ENCODE measurements at places on chromosomes 5 and 9.

DNA sequence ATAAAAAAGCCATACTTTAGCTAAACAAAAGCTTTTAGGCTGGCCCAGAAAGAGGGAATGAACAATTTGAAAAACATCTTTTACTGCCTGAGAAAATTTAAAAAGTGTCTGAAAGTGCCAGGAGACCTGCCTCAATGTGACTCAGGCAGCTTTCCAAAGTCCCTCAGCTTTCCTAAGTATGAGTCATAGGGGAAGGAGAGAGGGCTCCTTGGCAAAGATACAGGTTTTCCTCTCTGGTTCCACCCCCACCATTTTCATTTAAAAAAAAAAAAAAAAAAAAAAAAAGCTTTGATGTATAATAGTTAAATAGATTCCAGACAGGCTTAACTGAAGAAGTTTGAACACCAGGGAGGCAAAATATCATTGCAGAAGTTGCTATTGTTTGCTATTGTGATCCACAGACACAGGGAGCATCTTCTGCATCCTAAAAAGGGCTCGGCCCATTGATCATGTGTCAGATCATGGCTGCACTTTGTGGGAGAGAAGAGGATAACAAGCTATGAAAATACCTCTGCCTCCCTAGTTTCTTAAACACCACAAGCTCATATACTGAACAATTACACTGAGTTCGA is 71.5 kb downstream of the MRPS27 start:
- no peak for DNase-seq

DNA sequence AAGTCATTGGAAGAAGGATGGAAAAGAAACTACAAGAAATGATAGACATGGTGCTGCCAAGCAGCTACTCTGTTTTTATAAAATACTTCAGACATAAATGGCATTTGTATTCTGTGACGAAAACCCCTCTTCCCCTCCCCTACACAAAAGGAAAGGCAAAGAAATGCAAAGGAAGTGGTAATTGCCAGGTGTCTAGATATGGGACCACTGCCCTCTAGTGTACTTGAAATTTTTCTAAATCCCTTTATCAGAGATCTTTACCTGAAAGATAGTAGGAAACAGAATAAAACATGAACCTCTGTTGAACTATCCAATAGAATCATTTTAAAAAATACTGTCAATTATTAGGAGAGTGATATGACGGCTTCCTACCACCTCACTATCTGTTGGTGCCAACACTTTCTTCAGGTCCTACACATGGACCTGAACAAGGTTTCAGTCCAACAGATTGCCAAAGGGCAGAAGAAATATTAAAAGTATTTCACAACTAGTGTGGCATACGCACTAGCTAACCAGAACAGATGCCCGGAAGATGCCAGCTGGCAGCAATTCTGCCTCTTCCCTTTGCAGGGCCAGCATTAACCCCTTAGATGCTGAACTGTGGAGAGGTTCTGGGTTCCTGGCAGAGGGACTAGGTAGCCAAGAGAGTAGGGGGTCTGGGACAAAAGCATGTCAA is 104.1 kb downstream of the TSSK1B start:
- no peak for DNase-seq

- DNase-seq: no peak
Observed at GRCh38 chr5:179408611-179409010, 63.4 kb upstream of the ADAMTS2 start.

DNA sequence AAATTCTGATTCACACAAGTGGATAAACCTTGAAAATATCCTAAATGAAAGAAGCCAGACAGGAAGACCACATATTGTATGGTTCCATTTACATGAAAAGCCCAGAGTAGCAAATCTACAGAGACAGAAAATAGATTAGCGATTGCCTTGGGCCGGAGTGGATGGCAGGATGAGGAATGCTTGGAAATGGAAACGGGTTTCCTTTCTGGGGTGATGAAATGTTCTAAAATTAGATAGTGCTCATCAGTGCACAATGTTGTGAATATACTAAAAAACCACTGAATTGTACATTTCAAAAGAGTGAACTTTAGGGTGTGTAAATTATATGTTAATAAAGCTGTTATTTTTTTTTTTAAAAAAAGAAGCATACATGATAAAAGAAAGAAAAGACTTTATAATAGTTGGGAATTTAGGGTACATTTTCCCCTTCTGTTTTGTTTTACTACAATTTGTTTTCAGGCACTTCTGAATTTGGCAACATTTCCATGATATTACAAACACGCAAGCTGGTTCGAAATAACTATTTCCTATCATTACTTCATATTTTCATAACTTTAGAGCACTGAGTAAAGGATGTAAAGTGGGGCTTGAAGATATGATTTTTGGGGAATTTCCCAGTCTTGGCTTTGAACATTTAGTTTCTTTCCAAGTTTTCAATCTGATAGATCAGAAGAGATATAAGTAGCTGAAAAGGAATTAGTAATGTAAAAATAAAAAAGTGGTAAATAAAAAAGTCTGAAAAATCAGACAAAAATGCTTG is 23.9 kb downstream of the SLC35A4 start:
- DNase-seq: no peak

GRCh38 chr5:132385326-132386105 is 16.0 kb downstream of the SLC22A5 start:
- peak; percentile 70 for DNase-seq

GRCh38 chr5:144950996-144951395 is 780.3 kb downstream of the KCTD16 start:
- no peak for DNase-seq

- DNase-seq: no peak
Observed at GRCh38 chr5:126234563-126235195, 188.5 kb upstream of the GRAMD2B start.

- DNase-seq: no peak
Observed at GRCh38 chr9:131727795-131728545, 11.9 kb downstream of the RAPGEF1 start.

- DNase-seq: no peak
Observed at GRCh38 chr5:78930721-78931120, 54.4 kb downstream of the ARSB start.

- no peak for DNase-seq
Observed at GRCh38 chr9:97635026-97635425, 1.4 kb downstream of the NCBP1 start.

- no peak for DNase-seq
Observed at GRCh38 chr9:96135753-96136290, 166.2 kb downstream of the HSD17B3 start.

DNA sequence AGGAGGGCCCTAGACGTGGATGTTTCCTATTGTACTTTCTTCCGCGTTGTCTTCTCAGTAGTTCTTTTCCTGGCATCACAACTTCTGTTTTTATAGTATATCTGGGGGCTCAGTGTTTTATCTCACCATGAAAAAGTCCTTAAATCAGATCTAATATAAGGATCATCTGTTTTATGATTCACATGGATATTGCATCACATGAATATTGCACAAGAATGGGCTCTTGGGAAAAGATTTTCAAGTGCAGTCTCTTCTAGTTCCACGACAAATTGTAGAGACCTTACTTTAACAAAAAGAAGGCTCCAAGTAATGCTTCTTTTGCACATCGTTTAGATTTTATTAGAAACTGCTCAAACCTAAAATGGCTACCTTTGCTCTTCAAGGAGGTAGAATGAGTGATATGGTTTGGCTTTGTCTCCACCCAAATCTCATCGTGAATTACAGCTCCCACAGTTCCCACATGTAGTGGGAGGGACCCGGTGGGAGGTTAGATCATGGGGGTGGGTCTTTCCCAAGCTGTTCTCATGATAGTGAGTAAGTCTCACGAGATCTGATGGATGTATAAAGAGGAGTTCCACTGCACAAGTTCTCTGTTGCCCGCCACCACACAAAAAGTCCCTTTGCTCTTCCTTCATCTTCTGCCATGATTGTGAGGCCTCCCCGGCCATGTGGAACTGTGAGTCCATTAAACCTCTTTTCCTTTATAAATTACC is 53.7 kb upstream of the FAM120A start:
- DNase-seq: no peak

GRCh38 chr9:96413302-96414221 is 4.6 kb downstream of the ZNF367 start:
- no peak for DNase-seq

GRCh38 chr5:142108432-142109330 is at the start of gene NDFIP1:
Gene NDFIP1, plus strand, starts transcription at chr5:142108779. Its CDS starts 196 bp downstream, at chr5:142108975.
- DNase-seq: peak; percentile 78

DNA sequence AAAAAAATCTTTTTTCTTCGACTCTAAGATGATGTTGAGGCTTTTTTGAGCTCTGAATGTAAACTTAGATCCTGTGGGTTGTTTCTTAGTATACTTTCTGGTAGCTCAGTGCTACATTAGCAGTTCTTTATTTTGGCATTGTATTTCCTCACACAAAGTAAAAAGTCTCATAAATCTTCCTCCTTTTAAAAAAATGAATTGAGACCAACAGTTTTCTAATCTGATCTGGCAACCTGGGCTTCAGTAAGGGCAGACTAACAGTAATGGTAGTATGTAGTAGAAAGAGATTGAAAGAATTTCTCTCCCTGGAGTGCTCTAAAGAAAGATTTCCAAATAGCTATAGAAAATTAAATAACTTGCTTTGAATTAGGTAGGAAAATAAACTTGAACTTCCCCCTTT is 31.4 kb downstream of the ZCCHC7 start:
- no peak for DNase-seq

DNA sequence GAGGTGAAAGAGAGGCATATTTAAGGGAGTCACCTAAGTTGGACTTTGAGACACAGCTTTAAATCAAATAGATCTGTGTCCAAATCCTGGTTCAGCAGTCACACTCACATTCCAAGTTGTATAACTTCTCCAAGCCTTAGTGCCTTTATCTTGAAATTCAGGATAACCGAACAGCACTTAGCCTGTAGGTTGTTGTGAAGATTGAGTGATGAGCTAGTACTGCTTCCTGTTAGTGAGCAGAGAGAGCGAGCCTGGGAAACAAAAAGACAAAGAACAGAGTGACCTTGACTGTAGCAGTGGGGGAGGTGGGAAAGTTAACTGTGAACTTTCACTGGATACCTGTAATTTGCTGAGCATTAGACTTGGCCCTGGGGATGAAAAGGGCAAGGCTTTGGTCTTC is 22.4 kb downstream of the MAML1 start:
- no peak for DNase-seq

DNA sequence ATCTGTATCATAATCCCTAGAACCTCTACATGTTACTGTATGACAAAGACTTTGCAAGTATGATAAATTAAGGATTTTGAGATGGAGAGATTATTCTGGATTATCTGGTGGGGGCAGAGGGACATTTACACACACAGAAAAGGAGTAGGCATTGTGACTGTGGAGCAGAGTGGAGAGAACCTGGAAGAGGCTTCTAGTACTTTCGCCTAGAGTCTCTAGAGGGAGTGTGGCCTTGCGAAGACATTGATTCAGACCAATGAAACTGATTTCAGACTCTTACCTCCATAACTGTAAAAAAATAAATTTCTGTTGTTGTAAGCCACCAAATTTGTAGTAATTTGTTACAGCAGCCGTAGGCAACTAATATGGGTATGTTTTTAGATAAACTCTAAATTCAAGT is 45.9 kb downstream of the CSNK1G3 start:
- no peak for DNase-seq

DNA sequence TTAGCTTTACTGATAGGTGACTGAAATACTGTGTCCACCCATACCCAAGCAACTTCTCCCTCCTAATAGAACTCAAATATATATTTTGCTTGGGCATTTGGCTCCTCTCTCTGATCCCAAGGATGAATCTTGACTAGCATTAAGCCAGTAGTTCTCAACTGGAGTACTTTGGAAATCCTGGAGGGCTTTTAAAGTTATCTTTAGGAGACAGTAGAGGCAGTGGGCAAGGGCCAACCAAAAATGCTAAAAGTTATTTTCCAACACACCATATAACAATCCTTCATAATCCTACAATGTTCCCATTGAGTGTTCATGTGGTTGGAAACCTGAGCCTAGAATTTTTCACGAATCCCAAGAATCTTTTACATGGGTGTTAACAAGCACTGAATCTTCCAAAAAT is 11.1 kb upstream of the ETF1 start:
- DNase-seq: no peak

DNA sequence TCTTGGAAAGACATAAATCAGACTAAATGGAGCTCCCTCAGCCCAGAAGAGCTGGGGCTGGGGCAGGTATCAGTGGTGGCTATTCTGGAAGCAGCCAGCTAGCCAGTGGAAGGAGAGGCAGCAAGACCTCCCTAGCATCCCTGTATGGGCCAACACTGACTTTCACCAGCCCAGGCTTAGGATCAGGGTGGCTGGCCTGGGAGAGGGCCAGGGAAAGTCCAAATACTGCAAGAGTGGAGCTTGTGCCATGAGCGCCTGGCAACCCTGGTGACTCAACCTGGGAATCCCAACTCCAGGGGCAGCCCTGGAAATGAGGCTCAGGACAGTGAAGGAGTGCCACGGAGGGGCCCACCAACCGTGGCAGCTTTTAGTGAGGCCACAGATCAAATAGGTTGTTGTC is 7.6 kb upstream of the IRF1 start:
- DNase-seq: no peak

- no peak for DNase-seq
Observed at GRCh38 chr5:50687548-50687947, 21.1 kb downstream of the PARP8 start.

- no peak for DNase-seq
Observed at GRCh38 chr9:89431930-89432725, 65.8 kb downstream of the SEMA4D start.

GRCh38 chr5:66989286-66989685 is 207.3 kb downstream of the CD180 start:
- DNase-seq: no peak

GRCh38 chr9:129193655-129194054 is 15.6 kb upstream of the IER5L start:
- DNase-seq: no peak

DNA sequence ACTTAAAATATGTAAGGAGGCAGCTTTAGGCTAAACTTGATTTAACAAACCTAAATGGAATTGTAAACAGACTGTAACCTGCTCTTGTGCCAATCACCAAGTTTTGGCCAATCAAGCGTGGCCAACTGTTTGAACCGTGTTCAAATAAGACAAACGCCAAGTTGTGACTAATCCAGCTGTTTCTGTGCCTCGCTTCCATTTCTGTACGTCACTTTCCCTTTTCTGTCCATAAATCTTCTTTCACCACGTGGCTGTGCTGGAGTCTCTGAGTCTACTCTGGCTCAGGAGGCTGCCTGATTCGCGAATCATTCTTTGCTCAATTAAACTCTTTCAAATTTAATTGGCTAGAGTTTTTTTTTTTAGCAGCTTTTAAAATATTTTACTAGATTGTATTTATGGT is 71.3 kb downstream of the LIX1 start:
- no peak for DNase-seq

GRCh38 chr9:27851858-27852257 is 278.6 kb upstream of the C9orf72 start:
- DNase-seq: no peak

- no peak for DNase-seq
Observed at GRCh38 chr5:41728281-41728680, 141.9 kb downstream of the OXCT1 start.

DNA sequence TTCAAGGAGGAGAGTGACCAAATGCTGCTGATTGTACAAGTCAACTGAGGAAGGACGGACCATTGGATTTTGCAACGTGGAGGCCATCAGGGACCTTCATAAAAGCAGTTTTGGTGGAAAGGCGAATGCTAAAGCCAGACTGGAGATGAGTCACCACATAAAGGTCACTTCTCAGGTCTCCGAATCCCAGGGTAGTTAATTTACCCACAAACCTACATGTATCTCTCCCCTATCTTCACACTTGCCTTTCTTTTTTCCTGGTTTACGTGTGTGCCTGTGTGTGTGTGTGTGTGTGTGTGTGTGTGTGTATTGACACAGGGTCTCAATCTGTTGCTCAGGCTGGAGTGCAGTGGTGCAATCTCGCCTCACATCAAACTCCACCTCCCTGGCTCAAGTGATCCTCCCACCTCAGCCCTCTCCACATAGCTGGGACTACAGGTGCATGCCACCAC is 4.6 kb upstream of the CTNNA1 start:
- DNase-seq: no peak

GRCh38 chr5:78747705-78748359 is 99.3 kb upstream of the LHFPL2 start:
- no peak for DNase-seq

Data from effector memory CD8-positive, alpha-beta T cell (primary cell).